Smooth muscle cell of bladder (primary cell): ENCODE measurements at places on chromosomes 2 and 18. TPM values are rescaled to one million over a fixed set of nuclear protein-coding genes. Genes with fewer than 3 reads are reported as not detected.

The FRZB gene
- total RNA-seq = 0.09 TPM in 1 of 2 replicates, not detected in the other

The TTLL4 gene
- total RNA-seq = 3.4 and 3.8 TPM in 2 replicates

The TMEM17 gene
- total RNA-seq = 1.8 and 2.7 TPM in 2 replicates

The CHPF gene
- 74.4 and 134 TPM in 2 replicates for total RNA-seq

The GPR45 gene
- total RNA-seq = not detected in 2 replicates

The UNC50 gene
- 50.8 and 68.7 TPM in 2 replicates for total RNA-seq

The MALL gene
- 2.6 and 11.3 TPM in 2 replicates for total RNA-seq

The ZNF892 gene
- 3.0 and 4.7 TPM in 2 replicates for total RNA-seq

The FSHR gene
- total RNA-seq = not detected in 2 replicates

The LYPD6B gene
- total RNA-seq = 0.18 and 2.0 TPM in 2 replicates

The MC4R gene
- not detected in 2 replicates for total RNA-seq
